ENCODE measurements at places on chromosomes 1 and 21.

- DNase-seq: no peak
Measured at GRCh38 chr1:230037261-230037660, 29.8 kb upstream of the GALNT2 start.

GRCh38 chr1:227790868-227791267 lies 24.6 kb upstream of the PRSS38 start:
- no peak for DNase-seq

DNA sequence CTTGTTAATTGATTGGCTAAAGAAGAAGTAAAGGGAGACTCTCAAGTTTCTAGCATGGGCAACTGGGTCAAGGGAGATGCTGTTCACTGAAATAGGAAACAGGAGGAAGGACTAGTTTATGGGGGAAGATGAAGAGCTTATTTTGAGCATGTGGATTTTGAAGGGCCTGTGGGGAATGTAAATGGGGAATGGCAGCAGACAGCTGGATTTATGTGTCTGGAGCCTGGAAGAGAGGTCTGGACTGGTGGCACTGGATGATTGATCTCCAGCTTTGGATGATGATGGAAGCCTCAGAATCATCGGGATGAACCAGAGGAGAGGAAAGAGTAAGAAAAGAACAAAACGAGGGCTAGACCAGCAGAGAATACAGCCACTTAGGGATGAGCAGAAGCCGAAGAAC lies 54.9 kb upstream of the ENAH start:
- no peak for DNase-seq

GRCh38 chr1:162892906-162893611 lies 32.1 kb upstream of the CCDC190 start:
- no peak for DNase-seq

- DNase-seq: no peak
Measured at GRCh38 chr1:119686661-119687060, 25.1 kb upstream of the PHGDH start.

DNA sequence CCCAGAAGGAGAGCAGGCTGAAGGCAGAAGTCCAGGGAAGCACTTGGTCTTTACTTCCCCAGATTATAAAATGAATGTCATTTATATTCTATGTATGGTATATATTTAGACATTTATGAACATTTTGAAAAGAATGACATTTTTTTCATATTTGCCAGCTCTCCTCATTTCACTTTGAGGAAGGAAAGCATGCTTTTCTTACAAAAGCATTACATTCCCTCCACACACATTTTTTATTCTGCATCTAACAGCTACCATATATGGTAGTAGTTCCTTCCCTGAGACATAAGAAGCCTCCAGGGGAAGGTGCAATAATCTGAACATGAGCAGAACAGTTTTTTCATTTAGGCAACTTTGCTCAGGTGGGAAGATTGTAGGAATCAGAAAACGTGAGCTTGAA lies 94.0 kb downstream of the LRRC7 start:
- DNase-seq: no peak

GRCh38 chr1:52867087-52867863 lies 24.7 kb downstream of the ZYG11A start:
- DNase-seq: no peak

DNA sequence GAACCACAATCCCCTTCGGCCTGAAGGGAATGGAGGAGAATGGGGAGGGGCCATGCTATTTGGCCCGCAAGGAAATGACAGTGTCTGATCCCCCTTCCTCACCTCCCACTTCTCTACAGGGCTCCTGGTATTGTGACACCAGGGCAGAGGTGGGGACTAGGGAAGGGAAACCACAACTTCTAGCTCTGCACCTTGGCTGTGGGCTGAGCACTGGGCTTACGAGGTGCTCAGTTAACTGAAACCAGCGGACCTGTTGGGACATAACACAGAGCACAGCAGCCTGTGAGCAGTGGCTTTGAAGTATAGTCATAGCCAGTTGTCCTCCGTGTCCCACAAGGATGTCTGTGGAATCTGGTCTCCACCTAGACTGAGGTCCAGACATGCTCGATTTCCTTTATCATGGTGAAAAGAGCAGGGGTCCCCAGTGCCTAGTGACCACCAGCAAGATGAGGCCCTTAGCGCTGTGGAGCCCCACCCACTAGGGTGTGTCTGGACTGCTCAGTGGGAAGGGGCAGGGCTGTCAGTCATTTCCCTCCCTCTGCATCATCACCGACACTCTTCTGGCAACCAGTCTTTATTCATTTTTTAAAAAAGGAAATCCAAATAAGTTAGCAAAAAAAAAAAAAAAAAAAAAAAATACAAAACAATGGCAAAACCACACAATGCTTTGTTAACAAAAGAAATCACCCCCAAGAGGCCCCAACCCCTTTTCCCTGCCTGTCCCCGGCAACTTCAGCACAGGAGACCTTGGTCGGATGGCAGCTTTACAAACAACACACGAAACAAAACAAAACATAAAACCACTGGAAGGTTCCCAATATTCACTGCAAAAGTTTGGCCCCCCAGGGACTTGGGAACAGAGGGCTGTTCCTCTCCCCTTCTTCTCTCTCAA lies 3.0 kb downstream of the MYOG start:
- no peak for DNase-seq

GRCh38 chr1:17816511-17816910 lies 61.4 kb downstream of the ACTL8 start:
- no peak for DNase-seq

- no peak for DNase-seq
Measured at GRCh38 chr1:205422993-205423642, 1.3 kb upstream of the LEMD1 start.

DNA sequence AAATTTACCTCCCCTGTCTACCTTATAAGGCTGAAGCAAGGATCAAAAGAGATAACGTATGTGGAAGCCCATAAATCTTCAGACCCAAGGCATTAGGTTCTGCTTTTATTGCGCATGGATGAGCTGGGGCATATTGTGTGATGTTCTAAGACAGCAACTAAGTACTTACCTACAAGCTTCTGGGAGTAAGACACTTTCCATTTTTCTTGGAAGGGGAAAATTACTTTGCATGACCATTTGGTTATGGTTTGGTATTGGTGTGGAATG lies 21.1 kb downstream of the LMOD1 start:
- DNase-seq: no peak

DNA sequence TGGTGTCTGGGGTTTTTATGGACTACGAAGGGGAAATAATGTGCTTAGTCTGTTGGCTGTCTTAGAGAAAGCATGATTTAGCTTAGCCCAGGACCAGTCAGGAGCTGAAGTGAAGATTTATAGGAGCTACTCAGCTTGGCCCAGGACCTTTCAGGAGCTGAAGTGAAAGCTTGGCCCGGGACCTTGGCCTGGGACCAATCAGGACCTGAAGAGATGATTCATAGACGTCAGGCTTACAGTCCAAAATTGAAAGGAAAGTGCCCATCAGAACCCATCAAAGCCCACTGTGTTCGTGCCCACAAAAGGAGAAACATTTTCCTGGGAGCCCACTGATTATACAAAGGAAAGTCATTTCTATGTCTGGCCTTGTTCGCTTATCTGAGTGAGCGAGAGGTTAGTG lies 35.6 kb downstream of the MSTO1 start:
- DNase-seq: no peak

GRCh38 chr21:35225573-35225972 lies 176.5 kb upstream of the RUNX1 start:
- no peak for DNase-seq

DNA sequence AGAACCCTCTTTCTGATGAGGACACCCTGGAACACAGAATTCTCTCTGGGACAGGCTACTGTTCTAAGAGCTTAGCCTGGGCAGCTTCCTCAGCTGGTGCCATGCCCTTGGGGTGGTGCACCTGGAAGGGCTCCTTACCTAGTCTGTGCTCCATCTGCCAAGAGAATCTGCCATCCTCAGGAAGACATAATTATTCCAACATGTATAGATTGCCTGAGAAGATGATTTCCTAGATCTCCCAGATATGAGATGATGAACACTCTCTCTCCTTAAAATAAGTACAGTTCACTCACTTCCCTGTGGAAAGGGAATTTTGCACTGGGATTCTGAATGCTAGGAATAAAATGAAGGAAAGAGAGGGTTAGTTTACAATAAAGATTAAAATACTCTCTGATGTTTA lies 87.6 kb downstream of the NENF start:
- DNase-seq: no peak

- no peak for DNase-seq
Measured at GRCh38 chr1:155932081-155932480, 2.1 kb downstream of the KHDC4 start.

- no peak for DNase-seq
Measured at GRCh38 chr21:22209304-22209700, 1211.1 kb downstream of the NCAM2 start.

GRCh38 chr1:64549464-64550239 lies 79.7 kb downstream of the CACHD1 start:
- no peak for DNase-seq

DNA sequence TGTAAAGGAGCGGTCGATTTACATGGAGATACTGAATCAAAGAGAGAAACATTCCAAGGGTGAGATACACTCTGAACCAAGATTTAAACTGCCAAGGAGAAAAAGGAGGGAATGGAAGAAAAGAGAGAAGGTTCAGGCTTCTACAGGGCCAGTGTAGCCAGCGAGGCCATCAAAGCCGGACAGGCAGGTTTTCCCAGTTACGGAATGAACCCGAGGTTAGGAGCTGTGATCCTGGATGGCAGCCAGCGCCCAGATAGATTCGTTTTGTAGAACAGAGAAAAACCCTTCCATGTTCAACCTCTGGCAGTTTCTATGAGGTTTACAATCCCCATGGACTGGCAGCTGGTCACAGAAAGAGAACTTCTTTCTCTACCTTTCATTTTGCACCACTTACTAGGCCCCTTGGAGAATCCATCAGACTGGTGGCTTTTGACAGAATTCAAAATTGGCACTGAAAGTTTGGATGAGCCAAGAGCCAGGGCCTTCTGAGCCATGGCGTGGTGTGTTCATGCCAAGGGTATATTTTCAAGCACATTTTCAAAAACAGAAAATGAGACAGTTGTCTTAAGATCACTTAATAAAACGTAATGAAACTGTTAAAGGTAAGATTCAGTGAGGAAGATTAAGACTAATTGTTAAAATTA lies 171.5 kb downstream of the RUNX1 start:
- DNase-seq: no peak

DNA sequence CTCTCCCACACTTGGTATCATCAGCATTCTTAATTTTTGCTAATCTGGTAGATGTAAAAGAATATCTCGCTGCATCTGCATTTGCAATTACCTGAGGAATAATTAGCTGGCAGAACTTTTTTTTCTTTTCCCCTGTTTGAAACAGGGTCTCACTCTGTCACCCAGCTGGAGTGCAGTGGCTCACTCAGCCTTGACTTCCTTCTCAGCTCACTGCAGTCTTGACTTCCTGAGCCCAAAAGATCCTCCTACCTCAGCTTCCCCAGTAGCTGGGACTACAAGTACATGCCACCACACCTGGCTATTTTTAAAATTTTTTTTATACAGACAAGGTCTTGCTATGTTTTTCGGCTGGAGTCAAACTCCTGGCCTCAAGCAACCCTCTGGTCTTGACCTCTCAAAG lies 35.4 kb upstream of the ENAH start:
- DNase-seq: no peak

DNA sequence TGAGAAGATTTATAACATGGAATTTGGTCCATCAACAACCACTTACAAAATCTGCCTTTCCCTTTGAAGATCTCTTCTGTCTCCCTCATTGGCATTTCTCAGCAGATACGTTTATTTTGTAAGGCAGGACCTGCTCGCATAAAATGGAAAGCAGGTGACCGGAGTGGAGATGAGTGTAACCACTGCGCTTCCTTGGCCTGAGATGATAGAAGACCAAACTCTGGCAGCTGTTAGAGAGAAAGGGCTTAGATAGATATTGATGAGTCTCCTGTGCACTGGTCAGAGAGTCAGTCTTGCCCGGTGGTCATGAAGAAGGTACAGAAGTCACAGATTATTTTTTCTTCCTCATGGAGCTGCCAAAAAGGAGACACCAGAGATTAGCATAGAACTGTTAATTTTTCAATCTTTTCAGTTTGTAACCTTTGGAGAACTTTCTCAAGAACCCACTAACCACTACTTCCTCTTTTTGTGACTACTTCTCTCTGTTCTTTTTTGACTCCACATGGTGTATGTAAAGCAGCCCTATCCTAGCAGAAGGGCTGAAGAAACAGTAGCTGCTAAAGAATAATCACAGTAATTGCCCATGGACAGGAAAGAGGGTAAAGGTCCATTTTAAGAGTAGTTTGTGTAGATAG lies 47.6 kb downstream of the FCRL3 start:
- peak; percentile 9 for DNase-seq

DNA sequence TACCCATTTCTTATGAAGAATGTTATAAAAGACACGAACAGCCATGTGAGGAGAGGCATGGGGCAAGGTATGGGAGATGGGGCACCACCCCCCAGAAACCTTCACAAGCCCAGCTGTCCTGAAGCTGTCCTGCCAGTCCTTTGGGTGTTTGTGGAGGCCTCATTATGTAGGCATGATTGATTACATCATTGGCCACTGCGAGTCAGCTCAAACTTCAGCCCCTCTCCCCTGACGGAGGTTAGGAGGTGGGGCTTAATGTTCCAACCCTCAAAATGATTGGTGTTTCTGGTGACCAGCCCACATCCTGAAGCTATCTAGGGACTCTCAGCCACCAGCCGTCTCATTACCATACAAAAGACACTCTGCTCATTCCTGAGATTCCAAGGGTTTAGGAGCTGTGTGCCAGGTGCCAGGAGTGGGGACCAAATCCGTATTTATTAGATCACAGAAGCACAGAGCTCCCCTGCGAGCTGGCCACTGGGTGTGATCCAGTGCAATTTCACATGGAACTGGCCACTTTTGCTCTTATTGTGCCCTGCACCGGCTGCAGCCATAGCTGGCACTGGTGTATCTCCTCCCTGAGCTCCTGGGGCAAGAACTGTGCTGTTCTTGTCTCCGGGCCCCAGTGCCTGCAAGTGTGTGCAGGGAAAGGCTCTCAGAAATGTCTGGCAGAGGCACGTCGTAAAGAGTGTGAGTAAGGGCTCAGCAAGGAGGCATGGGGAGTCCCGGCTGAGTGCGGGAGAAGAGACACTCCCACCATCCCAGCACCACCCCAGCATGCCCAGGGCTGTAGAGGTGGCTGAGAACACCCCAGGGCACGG lies 10.5 kb downstream of the KIAA1614 start:
- no peak for DNase-seq

GRCh38 chr1:219304227-219305226 lies 130.8 kb downstream of the LYPLAL1 start:
- DNase-seq: no peak

DNA sequence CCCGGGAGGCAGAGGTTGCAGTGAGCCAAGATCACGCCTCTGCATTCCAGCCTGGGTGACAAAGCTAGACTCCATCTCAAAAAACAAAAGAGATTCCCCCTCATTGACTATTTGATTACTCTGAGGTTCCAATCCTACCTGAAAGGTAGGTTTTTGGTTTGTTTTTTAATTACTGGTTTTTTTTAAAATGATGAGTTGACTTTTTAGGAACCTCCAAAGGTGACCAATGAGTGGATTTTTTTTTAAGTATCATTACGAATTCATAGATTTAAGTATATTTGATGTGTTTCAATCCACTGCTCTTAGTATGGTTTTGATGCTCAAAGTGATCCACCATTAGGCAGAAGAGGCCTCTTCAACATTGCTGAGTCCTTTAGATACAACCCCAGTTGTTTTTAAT lies 47.9 kb upstream of the LAX1 start:
- DNase-seq: no peak

- DNase-seq: no peak
Measured at GRCh38 chr1:29809446-29810120, 573.3 kb downstream of the PTPRU start.

Data from CD4-positive, alpha-beta T cell treated with Interleukin-21 for 1 hour (primary cell).